ENCODE measurements at places on chromosomes 4 and X.

GRCh38 chrX:11585174-11585573, 80.5 kb downstream of the ARHGAP6 start:
- DNase-seq: no peak

DNA sequence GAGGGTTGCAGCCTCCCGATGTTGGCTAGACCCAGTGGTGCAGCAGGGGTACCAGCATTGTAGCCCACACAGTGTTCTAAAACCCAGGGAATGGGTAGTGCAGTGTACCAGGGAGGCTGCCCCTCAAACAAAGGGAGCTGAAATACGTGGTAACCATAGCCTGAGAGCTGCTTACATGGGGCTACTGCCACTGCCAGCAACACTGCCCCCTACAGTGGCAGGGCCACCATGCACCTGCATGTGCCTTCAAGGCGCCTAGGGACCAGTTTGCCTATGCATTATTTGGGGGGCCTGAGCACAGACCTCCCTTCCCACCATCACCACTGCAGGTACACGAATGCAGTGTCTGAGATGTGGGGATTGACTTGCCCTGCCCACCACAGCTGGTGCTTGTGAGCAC, 21.0 kb upstream of the BMP15 start:
- DNase-seq: no peak

DNA sequence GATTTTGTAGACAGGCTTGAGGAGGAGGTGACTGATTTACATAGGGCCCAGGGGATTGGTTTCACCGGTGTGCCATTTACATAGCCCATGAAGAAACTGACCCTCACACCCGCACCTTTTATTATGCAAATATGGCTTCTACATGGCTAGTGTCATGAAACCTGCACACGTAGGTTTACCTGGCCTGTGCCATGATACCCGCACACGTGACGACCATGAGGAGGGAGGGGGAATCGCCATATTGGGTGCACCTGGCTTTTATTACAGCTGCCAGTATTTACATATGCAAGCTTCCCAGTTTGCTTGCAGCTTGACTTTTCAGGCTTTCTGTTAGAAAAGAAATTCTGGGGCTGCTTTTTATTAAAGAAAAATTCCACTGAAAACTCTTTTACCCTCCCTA, 359.7 kb downstream of the ADAM29 start:
- DNase-seq: no peak

- DNase-seq: no peak
Observed at GRCh38 chr4:156496797-156497196, 474.8 kb downstream of the PDGFC start.

Data from smooth muscle cell of the brain vasculature (primary cell).